ENCODE measurements at places on chromosomes 6 and 20.

- DNase-seq: no peak
These were observed 87.7 kb downstream of the PDE7B start for GRCh38 chr6:135939208-135939591.

DNA sequence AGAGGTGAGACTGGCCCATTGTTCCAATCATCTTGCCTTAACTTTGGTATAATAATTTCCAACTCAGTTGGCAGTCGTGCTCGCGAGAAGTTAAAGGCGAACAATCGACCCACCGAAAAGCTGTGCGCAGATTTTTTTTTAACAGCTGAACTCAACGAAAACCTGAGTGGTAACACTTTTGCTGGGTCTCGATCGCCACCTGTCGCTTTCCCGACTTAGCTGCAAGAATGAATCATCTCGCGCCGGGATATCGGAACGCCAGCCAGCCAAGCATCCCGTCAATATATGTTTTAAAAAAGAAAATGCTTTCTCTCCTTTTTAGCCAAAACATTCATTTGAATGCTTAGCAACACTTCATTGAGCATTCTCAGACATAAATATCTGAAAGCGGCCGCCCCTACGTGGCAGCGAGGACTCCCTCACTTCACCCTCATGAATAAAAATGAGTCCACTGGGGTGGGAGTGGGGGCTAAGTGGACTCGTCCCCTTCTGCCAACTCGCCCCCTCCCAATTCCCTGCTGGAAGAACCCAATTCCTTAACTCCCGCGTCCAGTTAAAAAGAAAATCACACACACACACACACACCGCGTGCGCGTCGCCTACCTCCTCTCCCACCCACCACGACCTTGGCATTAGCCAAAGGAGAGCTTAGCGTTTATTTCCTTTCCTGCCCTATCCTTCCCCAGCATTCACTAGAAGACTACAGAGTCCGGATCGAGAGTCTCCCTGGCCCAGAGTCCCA, 1.5 kb downstream of the COL12A1 start:
- peak; percentile 55 for DNase-seq

DNA sequence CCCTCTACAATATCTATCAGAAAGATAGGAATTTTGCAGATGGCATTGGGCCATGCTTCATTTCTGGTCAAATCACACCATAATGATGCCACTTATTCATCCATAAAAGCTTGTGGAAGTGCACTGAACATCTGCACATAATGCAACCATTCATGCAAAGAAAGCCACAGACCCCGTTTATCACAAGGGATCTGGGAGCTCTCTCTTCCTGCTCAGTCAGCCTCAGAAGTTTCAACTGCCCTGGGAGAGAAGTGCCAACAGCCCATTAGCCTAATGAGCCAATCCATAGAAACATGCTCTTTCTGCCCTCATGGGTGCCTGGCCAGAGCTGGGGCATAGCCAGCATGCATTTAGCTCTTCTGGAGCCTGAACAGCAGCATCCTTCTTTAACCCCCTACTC, 85.8 kb downstream of the SLC35F1 start:
- DNase-seq: no peak

DNA sequence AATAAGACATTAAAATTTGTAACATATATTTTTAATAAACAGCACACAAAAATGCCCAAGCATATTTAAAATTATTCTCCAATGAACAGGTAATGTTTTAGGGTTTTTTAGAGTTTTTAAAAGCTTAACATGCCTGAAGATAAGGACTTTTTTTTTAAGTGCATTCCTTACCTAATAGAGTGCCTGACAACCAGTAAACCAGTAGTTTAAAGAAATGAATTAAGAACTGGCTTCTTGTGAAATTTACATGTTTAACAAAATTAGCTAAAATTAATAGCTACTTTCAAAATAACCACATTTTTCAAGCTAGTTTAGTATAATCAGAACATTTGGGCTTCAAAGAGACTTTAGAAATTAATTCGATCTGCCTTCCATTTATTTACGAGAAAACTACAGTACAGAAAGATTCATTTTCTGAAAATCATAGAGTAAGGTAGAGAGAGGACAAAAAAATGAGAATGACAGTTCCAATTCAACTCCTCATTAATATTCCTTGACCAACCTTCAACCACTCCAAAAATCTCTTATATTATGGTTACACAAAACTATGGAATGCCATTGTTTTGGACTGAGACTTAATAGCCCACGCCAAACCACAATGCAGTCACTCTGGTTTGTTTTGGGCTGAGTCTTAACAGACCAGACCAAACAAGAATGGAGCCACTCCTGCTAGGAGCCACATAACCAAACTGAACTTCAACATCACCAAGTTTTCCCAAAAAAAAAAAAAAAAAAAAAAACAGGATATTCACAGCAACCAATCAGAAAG, 5.7 kb upstream of the PLN start:
- no peak for DNase-seq

DNA sequence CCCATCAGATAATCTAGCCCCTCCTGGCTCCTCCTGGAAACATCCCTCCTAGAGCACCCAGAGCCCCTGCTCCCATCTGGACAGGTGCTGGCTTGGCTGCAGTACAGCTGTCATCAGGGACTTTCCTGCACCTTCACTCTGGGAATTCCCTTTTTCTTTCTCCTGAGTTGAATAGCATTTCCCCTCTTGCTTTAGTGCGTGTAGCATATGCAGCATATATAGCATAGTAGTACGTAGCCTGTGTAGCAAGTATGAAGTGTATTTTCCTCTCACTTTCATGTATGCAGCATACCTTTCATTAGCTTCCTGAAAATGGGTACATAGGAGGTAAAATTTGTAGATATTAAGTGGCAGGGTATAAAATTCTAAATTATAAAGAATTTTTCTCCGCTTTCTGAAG, 352.9 kb downstream of the ESR1 start:
- no peak for DNase-seq

DNA sequence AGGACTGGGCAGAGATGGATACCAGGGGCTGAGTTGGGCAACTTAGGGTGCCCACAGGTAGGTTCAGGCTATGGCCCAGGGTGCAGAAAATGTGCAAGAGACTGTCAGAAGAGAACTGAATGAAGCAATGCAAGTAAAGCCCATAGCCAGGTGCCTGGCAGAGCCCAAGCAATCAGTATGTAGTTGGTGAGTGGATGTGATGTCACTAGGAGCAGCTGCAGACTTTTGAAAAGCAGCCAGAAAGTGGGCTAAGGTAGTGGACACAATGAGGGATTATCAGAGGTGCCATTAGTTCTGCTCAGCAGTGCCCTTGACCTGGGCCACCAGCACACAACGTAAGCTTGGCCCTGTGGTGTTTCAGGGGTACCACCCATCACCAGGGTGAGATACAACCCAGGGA, 135.3 kb downstream of the SOBP start:
- DNase-seq: no peak

GRCh38 chr20:10672624-10673127, 1.1 kb downstream of the JAG1 start:
- peak; percentile 23 for DNase-seq

DNA sequence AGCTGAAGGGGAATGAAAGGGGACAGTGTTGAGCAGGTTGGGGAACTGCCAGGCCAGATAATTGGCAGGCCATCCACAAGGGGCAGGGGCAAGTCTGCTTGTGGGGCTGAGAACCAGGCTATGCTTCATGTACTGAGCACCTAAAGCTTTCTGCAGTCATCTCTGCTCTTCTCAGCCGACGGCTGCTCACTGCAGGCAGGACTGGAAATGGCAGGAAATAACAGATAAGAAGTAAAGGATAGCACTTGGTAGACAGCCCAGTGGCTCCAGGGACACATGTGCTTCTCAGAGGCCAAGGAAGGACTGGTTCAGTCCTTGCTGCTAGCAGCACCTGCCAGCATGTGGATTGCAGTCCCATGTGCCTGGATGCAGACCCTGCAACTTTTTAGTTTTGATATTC, 89.8 kb downstream of the CD164 start:
- DNase-seq: no peak

DNA sequence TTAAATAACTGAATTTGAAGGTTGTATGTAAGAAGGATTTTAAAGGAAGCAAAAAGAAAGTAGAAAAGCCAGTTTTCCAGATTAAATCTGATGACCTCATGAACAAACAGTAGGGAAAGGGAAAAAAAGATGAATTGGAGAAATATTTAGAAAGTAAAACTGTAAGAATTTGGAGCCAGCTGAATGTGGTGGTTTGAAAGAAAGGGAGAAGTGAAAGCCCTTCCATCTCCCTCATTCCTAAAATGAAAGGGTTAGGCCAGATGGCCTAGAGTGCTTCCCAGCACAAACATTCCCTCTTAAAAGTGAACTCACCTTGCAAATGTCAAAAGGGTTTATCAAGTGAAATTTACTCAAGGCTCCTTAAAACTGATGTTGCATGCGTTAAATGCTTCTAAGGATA, 139.3 kb upstream of the COL21A1 start:
- no peak for DNase-seq

GRCh38 chr6:42727087-42727611, 4.8 kb upstream of the PRPH2 start:
- no peak for DNase-seq

- no peak for DNase-seq
These were observed 51.5 kb downstream of the STK4 start for GRCh38 chr20:45017857-45018256.

DNA sequence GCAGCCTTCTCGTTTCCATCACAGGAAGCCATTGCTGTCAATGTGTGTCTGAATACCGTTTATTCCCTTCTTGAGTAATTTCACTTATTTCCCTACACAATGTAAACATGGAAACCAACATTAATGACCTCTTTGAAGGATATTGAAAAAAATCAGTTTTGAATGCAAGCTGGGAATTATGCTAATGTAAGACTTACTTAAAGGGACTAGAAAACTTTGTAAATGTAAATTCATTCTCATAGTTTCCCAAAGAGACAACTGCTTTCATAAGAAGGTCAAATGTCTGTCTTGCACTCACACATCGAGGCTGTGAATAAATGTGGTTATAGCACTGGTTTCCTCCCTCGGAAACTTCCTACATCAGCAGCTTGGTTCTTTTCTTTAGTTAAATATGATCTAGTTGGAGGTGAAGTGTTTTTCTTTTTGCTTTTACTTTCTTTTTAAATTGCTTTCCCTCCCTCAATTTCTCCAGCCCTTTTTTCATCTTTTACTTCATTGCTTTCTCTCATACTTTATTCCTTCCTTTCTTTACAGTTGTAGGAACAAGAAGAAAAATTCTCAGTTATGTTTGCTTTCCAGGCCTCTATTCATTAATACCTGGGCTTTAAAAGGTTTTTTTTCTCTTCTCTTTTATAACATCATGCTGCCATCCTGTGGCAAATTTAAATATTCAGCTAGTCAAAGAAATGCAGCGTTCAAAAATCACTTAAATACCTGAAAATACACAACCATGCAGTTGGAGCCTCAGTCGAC, 108.3 kb downstream of the TNFAIP3 start:
- no peak for DNase-seq
